ENCODE measurements at places on chromosomes 2 and 18.

DNA sequence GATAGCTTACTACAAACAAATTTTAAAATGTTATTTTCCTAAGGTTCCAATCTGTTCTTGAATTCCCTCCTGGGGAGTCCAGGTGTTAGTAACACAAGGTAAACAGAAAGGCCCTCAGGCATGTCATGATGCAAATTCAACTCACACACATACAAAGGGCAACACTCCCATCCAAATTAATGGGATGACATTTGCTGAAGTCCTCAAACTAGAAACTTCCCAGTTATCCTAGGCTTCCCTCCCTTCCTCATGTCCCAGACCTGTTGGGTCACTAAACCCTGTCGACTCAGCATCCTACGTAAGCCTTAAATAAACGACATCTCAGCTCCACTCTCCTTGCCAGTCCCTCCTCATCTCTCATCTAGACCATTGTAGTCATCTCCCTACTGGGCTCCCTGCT is 85.1 kb downstream of the GREB1L start:
- DNase-seq: no peak

- no peak for DNase-seq
These were observed 502.6 kb upstream of the RAB12 start for GRCh38 chr18:8106603-8107002.

- DNase-seq: no peak
These were observed 170.5 kb downstream of the CDH20 start for GRCh38 chr18:61503688-61504087.

- no peak for DNase-seq
These were observed 16.7 kb upstream of the LAPTM4A start for GRCh38 chr2:20067992-20068584.

DNA sequence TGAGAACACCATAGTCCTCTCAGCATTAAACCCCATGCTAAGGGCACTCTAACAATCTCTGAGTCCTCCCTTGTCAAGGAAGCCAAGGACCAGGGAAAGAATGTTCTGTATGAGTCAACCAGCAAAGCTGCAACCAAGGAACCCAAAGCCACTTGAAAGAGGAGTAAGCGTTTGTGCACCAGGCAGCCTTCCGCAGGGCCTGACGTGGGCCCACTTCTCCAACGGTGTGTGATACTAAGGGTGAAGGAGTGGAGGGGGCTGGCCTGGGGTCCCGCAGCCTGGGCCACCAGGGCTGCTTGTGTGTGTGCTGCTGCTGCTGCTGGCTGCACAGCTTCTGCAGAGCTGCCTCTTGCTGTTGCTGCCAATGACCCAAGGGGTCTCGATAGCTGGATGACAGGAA is 30.1 kb upstream of the GALNT14 start:
- no peak for DNase-seq

DNA sequence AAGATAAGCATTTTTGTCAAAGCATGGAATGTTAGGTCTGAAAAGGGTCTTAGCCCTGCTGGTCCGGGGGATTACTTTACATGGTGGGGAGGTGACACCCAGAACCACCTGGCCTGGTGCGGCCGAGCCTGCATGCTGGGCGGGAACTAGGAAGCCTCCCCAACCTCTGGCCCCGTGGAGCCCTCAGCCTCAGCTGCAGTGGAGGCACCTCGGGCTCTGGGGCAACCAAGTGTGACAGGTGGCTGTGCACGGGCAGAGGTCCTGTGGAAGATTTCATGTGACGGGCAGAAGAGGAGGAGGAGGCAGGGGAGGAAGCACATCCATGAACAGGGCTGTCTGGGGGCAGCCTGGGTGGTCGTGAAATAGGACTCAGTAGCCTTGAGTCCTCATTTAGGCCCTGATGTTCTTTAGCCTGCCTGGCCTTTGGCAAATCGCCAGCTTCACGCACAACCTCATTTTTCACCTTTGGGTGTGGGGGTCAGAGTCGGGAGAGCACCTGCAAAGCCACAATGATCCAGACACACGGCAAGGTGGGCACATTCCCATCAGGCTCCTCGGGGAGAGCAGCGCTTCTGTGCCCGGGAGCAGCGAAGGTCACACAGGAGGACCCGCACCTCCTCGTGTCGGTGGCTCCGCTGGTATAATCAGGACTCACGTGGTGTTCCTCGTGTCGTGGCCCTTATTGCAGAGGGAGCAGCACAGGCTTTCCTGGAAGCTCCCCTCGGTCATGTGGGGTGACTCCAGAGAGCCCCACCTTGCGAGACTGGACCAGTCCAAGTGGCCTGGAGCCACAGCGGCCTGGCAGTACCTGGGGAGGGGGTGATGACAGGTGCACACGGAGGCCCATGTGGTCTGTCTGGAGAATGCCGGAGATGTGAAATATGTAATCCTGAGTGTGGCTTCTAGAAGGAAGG is 13.9 kb downstream of the CNDP2 start:
- DNase-seq: no peak

DNA sequence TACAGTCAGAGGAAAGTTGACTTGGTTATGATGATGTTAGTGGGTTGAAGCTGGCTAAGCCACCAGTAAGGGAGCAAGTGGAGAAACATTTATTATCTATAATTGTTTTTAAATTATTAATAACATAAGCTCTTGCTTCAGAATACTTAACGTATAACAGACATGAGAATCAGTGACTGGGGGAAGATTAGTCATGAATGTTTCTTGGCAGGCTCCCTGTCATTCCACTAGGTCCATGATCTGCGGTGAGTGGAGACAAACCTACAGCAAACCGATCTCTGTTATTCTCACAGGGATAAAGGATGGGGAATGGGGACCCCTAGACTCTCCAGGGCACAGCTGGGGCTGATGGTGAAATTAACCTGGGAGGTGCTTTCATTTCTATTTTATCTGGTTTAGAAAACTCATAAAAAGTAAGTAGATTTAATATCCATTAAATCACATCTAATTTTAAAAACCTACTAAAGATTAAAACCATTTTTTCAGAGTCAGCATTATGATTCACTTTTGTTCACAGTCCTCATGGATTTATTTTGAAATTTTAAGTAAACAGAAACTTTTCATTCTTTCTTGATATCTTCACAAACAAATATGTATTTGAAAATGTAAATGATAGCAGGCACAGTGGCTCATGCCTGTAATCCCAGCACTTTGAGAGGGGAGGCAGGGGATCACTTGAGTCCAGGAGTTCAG is 420.3 kb downstream of the PTPRM start:
- DNase-seq: no peak

DNA sequence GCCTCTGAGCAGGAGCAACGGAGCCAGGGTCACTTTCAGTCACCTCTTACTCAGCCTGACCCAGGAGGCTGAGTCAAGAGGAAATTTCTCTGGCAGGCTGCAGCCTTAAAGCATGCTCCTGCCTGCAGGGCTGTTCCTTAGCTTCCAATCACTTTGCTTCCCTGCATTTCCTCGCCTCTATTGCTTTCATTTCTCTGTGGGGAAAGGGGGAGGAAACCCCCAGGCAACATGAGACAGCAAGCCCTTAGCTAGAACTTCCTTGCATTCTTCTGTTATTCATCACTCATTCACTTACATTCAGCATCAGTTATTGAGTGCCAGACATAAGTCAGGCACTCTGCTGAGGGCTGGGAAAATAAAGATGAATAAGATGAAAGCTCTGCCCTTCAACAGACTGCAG is 13.0 kb downstream of the XDH start:
- DNase-seq: no peak

DNA sequence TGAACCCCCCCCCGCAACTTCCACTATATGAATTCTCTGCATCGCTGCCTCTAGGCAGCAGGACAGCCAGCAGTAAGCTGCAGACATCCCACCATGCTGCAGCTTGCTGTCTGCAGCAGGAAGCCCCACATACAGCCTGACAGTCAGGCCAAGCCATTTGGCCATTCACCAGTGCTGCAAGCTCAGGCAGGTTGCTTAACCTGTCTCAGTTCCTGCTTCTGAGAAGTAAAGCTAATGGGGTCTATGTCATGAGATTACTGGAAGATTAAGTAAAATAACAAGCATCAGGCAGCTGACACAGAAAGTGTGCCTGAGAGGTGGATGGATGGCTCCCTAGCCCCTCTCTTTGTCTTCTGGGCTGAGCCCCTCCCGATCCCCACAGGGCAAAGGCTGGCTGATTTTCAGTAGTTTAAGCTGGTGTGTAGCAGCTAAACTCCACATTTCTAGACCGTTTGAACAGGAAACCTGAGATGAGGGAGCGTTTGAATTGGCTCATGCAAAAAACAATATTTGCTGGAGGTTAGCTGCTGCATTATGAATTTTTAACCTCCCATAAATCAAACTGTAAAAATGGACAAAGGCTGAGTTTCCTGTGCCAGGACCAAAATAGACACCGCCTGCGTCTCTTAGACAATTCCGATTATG is 193.8 kb upstream of the ARL4C start:
- no peak for DNase-seq

GRCh38 chr2:26848336-26849055 is 564 bp downstream of the DPYSL5 start:
- no peak for DNase-seq

- no peak for DNase-seq
These were observed 481.4 kb downstream of the CDH2 start for GRCh38 chr18:27695503-27695902.

DNA sequence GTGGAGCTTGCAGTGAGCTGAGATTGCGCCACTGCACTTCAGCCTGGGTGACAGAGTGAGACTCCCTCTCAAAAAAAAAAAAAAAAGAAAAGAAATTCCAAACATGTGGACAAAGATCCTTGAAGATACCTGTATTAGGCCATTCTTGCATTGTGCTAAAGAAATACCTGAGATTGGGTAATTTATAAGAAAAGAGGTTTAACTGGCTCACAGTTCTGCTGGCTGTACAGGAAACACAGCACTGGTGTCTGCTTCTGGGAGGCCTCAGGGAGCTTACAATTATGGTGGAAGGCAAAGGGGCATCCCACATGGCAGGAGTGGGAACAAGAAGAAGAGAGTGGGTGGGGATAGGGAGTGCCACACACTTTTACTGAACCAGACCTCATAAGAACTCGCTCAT is 140.1 kb downstream of the SS18 start:
- no peak for DNase-seq

GRCh38 chr18:35589546-35589945 is 8.0 kb downstream of the GALNT1 start:
- no peak for DNase-seq

DNA sequence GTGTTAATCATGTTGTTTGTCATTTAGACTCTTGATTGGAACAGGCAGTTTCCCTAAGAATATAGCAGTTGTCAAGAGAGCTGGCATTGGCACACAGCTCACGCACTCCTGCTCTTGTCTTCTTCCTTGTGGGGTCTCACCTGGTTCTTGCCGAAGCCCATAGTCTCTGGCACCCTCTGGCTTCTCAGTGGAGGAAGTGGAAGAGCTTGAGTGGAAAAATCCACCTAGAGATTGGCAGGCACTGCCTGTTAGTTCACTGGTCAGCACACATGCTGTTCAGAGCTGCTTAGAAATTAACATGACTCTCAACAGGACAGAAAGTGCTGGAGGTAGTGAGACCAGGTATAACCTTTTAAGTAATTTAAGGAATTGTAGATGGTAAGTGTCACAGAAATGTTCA is 28.3 kb downstream of the SCTR start:
- DNase-seq: no peak

- no peak for DNase-seq
These were observed 48.1 kb downstream of the TMEM185B start for GRCh38 chr2:120174963-120175581.

DNA sequence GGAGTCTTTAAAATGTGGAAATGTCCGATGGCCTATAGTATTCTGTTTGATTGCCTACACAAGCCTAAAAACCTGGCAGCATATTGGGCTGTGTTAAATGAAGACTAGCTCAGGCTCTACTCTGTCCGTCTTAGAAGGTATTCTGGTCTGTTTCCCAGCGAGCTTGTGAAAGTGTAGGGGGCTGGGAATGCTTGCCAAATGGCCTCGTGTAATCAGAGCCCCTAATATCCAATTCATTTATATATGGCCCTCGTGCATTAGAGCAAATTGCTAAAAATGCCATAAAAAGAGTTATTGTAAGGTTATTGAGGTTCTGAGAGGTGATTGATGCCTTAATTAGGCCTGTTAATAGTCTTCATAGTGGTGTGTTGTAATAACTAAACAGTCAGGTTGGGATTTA is 1500.4 kb downstream of the DPP10 start:
- DNase-seq: no peak

GRCh38 chr2:128306931-128307460 is 11.7 kb downstream of the HS6ST1 start:
- no peak for DNase-seq

DNA sequence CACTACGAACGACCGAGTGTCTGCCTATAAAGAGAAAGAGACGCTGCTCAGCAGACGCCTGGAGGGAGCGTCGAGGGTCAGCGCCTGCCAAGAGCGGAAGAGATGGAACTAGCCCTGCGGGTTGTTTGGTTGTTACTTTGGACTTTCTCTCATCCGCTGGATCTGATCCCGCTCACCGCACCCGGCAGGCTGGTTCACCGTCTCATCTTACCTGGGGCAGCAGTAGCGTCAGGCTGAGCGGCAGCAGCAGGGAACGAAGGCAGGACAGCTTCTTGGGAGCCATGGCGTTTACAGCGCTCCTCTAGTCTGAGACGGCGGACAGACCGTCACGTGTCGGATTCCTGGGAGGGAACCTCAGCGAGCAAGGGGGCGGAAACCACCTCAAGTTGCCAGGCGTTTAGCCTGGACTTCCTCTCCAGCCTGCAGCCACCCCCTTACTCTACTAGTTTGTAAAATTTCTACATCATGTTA is 1.9 kb downstream of the GLB1L start:
- DNase-seq: no peak
